K562 (cell line): ENCODE measurements at places on chromosomes 12 and 14. TPM values are rescaled to one million over a fixed set of nuclear protein-coding genes. Genes with fewer than 3 reads are reported as not detected.
A peak's percentile ranks its signal among the peaks of the same experiment; 100 is the strongest.

The KIF5A gene
- total RNA-seq: 14.2 and 17.7 TPM in 2 replicates

DNA sequence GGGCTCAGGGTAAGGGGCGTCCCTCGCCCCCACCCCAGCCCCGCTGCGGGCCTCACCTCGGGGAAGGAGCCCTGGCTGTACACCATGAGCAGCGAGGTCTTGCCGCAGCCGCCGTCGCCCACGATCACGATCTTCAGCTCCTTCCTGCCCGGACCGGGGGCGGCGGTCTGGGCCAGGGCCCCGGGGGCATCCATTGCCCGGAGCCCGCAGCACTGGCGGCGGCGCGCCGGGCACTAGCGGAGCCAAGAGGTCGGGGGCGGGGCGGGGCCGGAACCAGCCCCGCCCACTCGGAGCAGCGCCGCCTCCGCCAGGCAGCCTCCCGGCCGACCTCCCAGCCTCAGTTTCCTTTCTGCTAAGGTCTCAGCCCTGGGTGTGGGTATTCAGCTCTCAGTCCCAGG lies at the start of gene RHOF:
TSS of gene RHOF (minus strand) at position 249 of the 398 bp plus-strand sequence. CDS start at position 194, 55 bp downstream.
- peak; percentile 61 for DNase-seq

The ARG2 gene
- total RNA-seq: 12.5 and 13.1 TPM in 2 replicates

The EMP1 gene
- 0.47 and 0.60 TPM in 2 replicates for total RNA-seq

- DNase-seq: no peak
These were observed 8.2 kb downstream of the PRKCH start for GRCh38 chr14:61329478-61330051.

The ZBTB42 gene
- 7.4 and 8.5 TPM in 2 replicates for total RNA-seq

GRCh38 chr14:98633380-98633779 lies 638.6 kb downstream of the BCL11B start:
- no peak for DNase-seq

The TGFB3 gene
- total RNA-seq: 1.9 and 2.3 TPM in 2 replicates

DNA sequence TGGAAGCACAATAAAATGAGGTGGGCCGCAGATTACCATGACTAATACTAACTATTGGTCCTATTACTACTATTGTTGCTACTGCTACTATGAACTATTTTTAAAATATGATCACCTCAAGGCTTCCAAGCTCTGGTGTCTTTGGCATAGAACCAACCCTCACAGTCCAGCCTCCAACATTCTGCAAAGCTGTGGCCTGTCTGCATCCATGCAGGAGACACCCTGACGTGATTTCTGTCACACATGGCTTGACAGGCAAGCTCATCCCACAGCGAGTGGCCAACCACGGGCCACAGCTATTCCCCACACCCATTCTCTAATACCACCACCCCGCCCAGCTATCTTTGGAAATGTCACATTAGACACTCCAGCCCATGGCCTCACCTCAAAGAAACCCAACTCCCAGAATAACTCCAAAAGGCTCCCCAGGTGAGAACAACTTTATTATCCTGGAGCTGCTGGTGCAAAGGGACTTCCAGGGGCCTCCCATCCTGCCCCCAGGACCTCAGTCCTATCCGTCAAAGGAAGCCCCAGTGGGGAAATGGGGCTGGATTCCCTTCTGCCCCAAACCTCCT lies 14.4 kb downstream of the ISCU start:
- DNase-seq: no peak

- peak; percentile 4 for DNase-seq
These were observed 32.8 kb upstream of the TOMM20L start for GRCh38 chr14:58362798-58363412.

The CIROP gene
- total RNA-seq: not detected in 2 replicates

The COX8C gene
- total RNA-seq: not detected in 2 replicates

The WNT1 gene
- not detected in 2 replicates for total RNA-seq

The SMIM41 gene
- total RNA-seq: not detected in 2 replicates

DNA sequence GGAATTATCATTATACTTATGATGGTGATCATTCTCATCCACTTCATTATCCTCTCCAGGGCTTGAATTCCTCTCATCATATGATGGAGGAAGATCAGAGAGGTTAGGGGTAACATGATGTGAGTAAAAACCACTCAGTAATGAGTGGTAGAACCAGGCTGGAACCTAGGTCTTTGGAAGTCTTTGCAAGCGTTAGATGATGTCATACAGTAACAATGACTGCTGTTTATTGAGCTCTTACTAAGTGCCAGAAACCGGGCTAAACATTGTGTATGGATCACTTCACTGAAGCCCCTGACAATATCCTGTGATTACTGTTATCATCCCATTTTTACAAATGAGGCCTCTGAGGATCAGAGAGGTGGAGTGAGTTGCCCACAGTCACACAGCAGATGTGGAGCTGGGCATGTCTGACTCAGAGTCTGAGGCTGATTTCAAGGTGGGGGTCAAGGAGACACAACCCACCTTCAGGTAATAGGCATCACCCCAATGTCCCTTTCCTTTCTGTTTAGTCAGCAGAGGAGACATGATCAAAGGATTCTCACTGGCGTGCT lies 19.5 kb downstream of the WSCD2 start:
- DNase-seq: no peak

GRCh38 chr12:126061777-126062176 lies 996.5 kb downstream of the AACS start:
- DNase-seq: no peak

GRCh38 chr14:93821051-93821450 lies 32.8 kb upstream of the PRIMA1 start:
- DNase-seq: no peak

DNA sequence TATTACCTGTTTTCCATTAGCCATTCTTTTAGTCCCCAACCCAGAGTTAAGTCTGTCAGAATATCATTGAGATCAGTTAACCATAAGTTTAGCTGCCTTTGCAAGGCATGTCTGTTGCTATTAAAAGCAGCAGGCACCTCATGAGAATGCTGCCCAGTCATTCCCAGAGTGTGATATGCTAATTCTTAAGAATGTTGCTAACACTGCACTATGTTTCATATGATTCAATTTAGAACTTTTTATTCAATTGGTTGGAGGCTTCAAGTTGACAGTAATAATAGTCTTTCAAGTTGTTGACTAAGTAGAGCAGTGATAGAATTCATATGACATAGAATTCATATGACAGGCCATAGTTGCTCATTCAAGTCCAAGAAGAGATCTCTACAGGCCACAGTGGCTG lies 292.3 kb downstream of the FUT8 start:
- no peak for DNase-seq

DNA sequence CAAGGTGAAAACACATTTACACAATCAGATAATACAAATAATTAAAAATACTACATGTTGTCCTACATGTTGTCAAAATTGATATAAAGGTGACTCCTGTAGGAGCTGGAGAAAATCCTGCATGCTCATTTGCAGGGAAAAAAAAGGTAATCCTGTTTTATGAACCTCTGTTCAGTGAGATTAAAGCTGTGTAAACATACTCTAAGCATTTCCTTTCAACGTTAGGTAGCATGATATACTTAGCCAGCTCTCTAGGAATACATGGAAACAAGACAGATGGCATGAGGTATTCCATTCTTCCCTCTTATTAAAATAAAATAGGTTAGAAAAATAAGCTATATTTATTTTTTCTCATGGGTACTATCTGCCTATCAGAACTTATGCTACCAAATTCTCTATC lies 635.7 kb upstream of the FLRT2 start:
- DNase-seq: no peak
